ENCODE measurements at places on chromosomes 12 and 14.

- DNase-seq = no peak
Measured at GRCh38 chr12:54786081-54786480, 68.2 kb upstream of the MUCL1 start.

DNA sequence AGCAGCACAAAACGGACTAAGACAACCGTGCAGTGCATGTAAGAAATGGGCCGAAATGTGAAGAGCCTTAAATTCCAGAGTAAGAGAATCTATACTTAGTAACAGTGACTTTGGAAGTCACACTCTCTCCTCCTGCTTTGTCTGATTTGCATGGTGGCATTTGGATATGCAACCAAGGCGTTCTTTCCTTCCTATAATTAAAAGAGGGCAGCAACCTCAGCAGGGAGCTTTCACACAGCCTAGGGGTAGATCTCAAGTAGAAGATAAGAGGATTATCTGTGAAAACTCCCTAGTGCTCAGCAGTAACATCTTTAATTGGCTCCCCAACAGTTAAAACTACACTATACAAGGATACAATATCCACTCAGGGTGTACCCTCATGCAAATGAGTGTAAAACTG lies 16.5 kb downstream of the GMFB start:
- DNase-seq = no peak

DNA sequence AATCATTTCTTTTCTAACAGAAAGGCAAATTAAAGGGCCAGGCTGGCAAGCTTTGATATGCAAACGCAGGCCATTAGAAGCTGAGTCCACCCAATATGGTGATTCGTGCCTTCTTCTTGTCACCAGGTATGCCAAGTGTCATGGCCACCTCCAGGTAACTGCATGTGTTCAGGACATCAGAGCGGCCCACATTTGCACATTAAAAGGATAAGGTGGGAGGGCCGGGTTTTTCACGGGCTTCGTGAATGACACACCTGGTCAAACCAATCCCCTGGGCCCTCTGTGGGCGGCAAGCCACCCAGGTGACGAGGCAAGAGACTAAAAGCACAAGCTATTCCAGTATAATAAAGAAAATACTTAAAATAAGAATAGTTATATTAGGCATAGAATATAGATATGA lies 75.9 kb upstream of the TSPAN11 start:
- no peak for DNase-seq

- DNase-seq = no peak
Measured at GRCh38 chr12:132437252-132437932, 52.6 kb upstream of the FBRSL1 start.

- DNase-seq = no peak
Measured at GRCh38 chr12:77549383-77550128, 281.1 kb upstream of the NAV3 start.

DNA sequence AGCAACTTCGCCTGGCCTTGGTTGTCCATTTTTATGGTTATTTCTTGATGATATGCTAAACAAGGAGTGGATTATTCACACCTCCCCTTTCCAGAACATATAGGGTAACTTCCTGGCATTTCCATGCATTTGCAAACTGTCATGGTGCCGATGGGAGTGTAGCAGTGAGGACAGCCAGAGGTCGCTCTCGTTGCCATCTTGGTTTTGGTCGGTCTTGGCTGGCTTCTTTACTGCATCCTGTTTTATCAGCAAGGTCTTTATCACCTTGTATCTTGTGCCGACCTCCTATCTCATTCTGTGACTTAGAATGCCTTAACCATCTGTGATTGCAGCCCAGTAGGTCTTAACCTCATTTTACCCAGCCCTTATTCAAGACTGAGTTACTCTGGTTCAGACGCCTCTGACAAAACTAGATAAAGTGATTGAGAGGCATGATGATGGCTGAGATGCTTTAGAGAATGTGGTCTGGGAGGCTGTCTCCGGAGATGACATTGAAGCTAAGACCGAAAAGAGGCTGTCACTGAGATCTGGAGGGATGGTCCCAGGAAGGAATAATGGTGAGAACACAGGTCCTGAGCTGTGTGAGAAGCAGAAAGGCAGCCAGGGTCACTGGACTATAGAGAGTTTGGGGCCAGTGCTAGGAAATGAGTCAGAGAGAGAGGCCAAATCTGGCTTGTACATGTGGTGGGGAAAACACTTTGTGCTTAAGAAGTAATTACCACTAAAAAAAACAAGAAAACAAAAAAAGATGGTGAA lies 2.9 kb downstream of the GLT1D1 start:
- DNase-seq = no peak

GRCh38 chr12:51082561-51083125 lies 753 bp downstream of the CSRNP2 start:
- DNase-seq = no peak

GRCh38 chr14:28831126-28831525 lies 64.5 kb downstream of the FOXG1 start:
- no peak for DNase-seq

- no peak for DNase-seq
Measured at GRCh38 chr14:28758885-28759652, 7.5 kb upstream of the FOXG1 start.

GRCh38 chr12:56863789-56864188 lies 70.4 kb downstream of the SDR9C7 start:
- DNase-seq = no peak

DNA sequence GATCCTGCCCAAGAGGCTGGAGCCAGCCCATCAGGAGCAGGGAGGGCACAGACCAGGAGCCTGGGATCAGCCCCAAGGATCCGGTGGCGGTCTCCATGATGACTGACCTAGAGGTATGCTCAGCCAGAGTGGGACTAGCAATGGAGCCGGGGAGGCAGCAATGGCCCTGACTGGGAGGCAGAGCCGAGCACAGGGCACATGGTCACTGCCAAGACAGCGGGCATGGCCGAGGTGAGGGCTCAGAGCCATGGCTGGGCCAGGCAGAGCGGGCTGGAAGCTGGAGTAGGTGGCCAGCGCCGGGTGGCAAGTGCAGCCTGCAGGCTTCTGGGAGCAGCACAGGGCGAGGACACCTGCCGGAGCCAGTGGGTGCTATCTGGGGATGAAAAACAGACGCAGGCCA lies 259.3 kb downstream of the BCL11B start:
- DNase-seq = no peak

DNA sequence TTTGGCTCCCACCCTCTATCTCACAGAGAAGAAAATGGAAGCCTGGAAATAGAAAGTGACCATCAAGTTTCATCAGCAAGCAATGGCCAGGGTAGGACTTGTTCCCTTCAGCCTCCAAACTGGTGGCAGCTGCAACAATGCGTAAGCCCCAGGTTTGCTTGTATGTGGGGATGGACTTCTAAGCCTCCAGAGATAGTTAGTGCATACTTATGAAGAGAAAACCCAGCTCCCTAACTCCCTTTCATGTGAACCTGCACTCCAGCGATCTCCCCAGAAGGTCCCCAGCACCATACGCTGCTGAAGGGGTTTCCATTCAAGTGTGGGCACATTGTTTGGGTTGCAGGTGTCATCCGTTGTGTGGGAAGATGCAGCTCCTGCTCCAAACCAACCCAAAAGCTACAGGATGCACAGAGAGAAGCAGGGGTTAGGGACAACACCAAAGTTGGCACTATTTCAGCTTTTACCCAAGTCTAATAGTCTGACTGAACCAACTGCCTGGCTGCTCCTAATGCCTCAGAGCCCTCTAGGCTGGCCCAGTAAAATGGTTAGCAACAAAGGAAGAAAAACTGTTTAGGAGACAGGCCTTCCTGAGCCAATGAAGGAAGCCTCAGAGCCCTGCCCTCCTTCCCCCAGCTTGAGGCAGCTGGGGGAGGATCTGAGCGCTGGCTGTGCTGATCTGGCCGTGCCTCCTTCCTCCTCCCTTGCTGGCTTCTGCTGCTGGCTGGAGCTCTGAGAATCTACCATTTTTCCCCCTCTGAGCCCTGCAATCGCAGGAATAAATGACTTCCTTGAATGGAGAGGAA lies 12.3 kb downstream of the ZFP36L1 start:
- peak; percentile 42 for DNase-seq

DNA sequence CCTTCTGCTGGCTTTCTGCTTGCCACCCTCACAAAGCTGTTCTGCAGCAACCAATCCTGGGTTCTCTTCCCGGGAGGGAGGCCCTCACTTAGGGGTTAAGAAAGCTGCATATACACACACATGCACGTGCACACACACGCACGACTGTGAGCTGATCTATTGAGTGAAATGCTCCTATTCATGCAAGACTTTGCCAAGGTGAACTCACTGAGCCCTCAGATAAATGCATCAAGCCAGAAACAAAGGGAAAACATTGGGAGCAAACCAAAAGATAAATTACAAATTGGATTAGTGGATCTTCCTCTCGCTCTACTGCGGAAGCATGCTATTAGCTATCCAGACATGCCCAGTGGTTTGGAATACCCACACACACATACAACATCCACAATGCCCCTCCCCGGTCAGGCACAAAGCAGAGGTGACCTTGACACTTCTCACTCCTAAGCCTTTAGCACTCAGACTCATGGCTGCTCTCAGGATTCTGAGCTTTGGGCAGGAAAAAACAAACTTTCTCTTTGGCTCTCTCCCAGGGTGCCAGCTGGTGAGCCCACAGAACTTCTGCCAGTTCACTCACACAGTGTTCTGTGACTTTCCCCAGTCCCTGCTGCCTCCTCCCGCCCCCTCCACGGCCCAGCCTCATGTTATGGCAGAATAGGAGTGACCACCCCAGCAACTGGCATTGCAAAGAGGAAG lies 320.0 kb downstream of the DPF3 start:
- no peak for DNase-seq

DNA sequence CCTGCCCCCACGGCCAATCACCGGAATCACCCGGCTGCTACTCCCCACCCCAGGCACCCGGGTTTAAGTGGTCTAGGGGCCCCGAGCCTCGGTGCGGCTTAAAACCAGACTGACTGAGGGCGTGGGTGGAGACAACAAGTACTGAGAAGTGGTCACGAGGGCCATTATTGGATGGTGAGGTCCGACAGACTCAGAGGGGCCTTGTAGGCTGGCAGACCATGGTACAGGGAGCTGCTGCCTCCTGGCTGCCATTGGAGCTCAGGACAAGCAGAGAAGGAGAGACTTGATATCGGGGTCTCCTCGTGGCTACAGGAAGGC lies 54.1 kb downstream of the FBRSL1 start:
- no peak for DNase-seq

- no peak for DNase-seq
Measured at GRCh38 chr12:106644335-106645073, 61.7 kb downstream of the RFX4 start.

DNA sequence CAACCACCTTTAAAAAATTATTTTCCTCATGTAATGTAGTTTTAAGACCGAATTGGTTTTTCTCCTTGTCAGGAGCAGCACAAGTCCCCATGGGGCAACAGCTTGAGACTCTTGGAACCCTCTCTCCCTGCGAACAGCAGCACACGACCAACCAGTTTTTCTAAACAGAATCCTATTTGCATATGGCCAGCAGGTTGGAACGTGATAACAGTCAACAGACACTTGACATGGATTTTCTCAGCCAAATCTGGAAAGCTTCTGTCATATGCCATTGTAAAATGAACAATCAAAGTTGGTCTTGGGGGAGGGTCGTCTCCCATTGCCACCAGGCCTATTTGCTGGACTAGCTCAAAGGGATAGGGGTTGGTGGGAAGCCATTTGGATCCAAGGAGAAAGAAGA lies 1915.0 kb upstream of the FLRT2 start:
- DNase-seq = no peak

DNA sequence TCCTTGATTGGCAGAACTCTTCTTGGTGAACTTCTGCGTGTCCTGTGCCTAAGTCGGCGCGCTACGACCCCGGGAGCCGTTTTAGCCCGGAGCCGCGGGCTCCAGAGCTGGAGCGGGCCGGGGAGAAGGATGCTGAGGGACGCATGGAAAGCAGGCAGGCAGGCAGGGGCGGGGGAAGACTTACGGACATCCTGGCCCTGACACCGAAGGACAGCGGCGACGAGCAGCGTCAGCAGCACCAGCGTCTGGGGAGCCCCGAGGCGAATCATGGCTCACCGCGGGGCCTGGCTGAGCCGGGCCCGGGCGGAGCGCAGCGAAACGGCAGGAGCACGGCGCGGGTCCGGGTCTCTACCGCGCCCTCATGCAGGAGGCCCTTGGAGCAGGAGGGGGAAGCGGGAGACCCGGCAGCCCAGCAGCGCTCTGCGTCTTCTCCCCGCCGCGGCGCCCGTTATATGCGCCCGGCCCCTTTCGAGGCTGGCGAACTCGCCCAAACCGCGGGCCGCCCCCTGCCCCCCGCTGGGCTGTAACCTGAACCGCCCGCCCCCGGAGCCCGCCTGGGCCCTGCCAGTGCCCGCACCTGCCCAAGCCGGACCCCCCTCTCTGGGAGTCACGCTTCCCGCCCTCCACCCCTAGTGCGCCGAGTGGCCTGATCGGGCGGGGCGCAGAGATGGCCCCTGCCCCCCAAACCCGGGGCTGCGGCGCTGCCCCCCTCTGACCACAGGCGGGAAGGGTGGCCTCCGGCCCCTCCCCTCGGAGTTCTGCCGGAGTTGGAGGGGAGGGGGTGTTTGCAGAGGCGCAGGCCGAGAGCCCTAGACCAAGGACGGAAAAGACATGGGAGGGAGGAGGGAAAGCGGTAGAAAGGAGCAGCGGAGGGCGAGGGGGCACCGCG lies at the start of gene COL2A1:
TSS of gene COL2A1 (minus strand) at position 424 of the 889 bp plus-strand sequence. CDS start at position 269, 155 bp downstream.
- DNase-seq = no peak

GRCh38 chr14:64442300-64442988 lies 22.9 kb upstream of the AKAP5 start:
- DNase-seq = no peak

DNA sequence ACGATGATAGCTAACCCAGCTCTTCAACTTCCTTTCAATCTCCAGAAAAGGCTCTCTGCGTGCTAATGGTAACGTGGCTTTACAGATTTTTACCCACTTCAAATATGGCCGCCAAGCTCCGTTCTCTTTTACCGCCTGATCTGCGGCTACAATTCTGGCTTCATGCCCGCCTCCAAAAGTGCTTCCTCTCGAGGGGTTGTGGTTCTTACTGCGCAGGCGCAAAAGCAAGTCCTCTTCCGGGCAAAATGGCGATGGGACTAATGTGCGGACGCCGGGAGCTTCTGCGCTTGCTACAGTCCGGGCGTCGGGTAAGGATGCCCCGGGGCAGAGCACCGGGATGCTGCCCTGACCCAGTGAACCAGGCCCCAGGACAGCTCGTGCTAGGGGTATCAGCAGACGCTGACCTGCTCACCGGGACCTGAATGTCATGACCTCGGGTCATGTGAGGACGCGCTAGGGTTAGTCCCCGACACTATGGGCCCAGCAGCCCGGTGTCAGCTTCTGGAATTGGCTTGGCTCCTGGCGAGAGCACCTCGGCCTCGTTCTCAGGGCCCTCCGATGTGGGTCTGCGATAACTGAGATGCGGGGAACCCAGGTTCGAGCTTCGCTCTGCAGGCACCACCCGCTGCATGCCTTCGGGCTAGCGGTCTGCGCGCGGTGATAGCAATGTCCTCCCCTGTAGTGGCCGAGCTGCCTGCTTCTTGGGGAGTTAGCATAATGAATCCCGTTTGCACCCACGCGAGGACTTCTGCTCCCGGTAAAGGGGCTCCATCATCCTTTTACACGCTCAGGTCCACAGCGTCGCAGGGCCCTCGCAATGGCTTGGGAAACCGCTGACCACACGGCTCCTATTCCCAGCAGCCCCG lies at the start of gene OXA1L:
TSS of gene OXA1L (plus strand) at position 232 of the 866 bp plus-strand sequence. CDS start at position 246, 14 bp downstream.
- peak; percentile 98 for DNase-seq

- DNase-seq = no peak
Measured at GRCh38 chr12:97640826-97641225, 178.2 kb downstream of the RMST start.
